ENCODE measurements at places on chromosomes 12 and 14.

- no peak for DNase-seq
These were observed 9.2 kb upstream of the RAD52 start for GRCh38 chr12:958588-959123.

- no peak for DNase-seq
These were observed 768 bp downstream of the PTPN11 start for GRCh38 chr12:112419297-112420133.

- DNase-seq = no peak
These were observed 4.1 kb upstream of the KLRG1 start for GRCh38 chr12:8985213-8985754.

- DNase-seq = no peak
These were observed 21.5 kb upstream of the YARS2 start for GRCh38 chr12:32777159-32777558.

GRCh38 chr14:103563226-103563620 is 463 bp downstream of the COA8 start:
- no peak for DNase-seq

- no peak for DNase-seq
These were observed 33.0 kb downstream of the CKB start for GRCh38 chr14:103489621-103490020.

DNA sequence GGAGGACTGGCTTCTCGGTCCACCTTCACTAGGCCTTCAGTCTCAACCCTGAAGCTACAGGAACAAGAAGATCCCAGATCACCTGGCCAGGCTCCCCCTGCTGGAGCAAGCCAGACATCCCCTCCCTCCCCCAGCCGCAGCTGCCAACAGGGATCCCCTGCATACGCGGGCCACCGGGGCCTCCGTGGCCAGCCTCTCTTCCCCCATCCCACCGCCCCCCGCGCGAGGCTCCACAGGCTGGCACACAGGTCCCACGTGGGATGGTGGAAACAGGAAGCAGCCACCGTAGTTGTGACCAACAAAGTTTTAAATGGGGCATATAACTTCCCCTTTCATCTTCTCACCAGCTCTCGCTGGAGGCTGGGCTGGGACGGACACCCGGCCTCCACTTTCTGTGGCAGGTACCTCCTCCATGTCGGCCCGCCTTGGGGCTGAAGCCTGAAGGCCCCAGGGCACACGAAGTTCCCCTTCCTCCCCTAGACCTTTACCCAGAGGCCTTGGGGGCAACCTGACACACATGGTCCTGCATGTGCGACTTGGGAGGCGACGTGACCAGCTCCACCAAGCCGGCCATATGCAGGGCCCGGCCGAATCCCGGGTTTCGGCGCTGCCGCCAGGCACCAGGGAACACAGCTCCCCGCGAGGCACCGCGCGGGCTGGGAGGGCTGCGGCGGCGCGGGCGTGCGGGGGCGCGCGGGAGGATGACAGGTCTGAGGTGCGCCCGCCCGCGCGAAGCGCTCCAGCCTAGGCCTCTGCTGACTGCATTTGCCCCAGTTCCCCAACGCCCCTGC is 44.4 kb upstream of the PNMA1 start:
- no peak for DNase-seq

- DNase-seq = no peak
These were observed 144.9 kb downstream of the PDE3A start for GRCh38 chr12:20513189-20513588.

- DNase-seq = no peak
These were observed 1.9 kb downstream of the MYL6B start for GRCh38 chr12:56154246-56154771.

GRCh38 chr12:12392413-12392812 is 35.5 kb downstream of the BORCS5 start:
- no peak for DNase-seq

GRCh38 chr12:90226211-90226610 is 517.6 kb upstream of the ATP2B1 start:
- DNase-seq = no peak

GRCh38 chr14:95039259-95039992 is 117.9 kb downstream of the DICER1 start:
- DNase-seq = no peak

DNA sequence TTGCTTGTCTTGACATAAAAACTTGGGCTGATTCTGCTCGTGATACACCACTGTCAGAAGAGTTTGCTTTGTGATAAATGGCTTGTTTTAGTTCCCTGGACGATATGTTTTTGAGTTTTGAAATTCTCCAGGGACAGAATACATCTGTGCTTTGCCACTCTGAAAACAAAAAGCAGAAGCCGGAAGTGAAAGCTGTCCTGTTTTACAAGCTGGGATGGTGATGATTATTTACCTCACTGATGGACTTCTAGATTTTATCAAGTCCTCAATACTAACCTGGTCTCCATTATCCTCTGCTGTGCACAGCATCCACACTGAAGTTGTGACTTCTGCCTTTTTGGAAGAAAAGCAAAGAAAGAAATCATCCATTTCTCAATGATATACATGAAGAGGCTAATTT is 251.6 kb downstream of the TRHDE start:
- no peak for DNase-seq

GRCh38 chr12:50584135-50584534 is 79.3 kb downstream of the DIP2B start:
- no peak for DNase-seq

GRCh38 chr12:27460471-27460978 is 14.0 kb downstream of the SMCO2 start:
- no peak for DNase-seq

DNA sequence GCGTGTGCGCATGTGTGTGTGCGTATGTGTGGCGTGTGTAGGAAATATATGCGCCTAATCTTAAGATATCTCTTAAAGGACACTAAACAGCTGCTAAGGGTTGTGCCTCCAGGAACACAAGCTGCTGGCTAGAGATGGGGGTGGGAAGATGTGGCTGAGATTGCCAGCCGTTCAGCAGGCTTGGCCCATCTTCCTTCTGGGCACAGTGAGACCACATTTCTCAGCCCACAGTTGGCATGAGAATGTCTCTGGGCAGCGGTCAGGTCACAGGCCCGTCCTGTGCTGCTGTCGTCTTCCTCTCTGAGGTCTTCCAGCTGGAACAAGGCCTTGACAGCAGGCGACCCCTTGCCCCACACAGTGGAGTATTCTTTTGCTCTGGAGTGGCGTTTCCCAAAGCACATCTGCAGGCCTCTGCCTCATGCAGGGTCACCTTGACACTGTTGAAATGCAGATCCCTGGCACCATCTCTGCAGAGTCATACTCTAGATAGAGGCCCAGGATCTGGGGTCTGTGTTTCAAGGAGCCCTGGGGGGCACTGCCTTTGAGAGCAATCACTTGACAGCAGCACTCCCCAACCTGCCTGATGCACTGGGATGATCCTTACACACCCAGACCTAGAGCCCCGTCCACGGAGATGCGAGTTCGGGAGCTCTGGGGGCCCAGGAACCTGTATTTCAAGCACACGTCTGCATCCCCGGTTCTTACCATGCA is 335.5 kb upstream of the SFSWAP start:
- no peak for DNase-seq

GRCh38 chr14:61653507-61653906 is 41.8 kb upstream of the HIF1A start:
- no peak for DNase-seq

GRCh38 chr14:65769151-65769550 is 356.6 kb downstream of the FUT8 start:
- no peak for DNase-seq

GRCh38 chr12:92208613-92209121 is 63.0 kb upstream of the BTG1 start:
- DNase-seq = no peak

- no peak for DNase-seq
These were observed 11.0 kb downstream of the HNRNPC start for GRCh38 chr14:21258005-21258888.

GRCh38 chr12:34599530-34600513 is 577.5 kb downstream of the ALG10 start:
- DNase-seq = no peak

- no peak for DNase-seq
These were observed 164.7 kb downstream of the SUDS3 start for GRCh38 chr12:118541071-118541470.

GRCh38 chr12:23893611-23894010 is 55.9 kb downstream of the SOX5 start:
- no peak for DNase-seq

- DNase-seq = no peak
These were observed 78.8 kb downstream of the SEC23A start for GRCh38 chr14:39023939-39024871.

GRCh38 chr14:63941023-63941422 is 88.2 kb downstream of the SYNE2 start:
- DNase-seq = no peak

GRCh38 chr12:6327229-6328041 is 14.4 kb downstream of the TNFRSF1A start:
- DNase-seq = no peak

GRCh38 chr12:113664224-113664681 is 192.6 kb upstream of the LHX5 start:
- no peak for DNase-seq

- no peak for DNase-seq
These were observed 6.6 kb upstream of the PPM1A start for GRCh38 chr14:60242429-60242828.

GRCh38 chr14:81484120-81484519 is 49.5 kb downstream of the SEL1L start:
- DNase-seq = no peak

DNA sequence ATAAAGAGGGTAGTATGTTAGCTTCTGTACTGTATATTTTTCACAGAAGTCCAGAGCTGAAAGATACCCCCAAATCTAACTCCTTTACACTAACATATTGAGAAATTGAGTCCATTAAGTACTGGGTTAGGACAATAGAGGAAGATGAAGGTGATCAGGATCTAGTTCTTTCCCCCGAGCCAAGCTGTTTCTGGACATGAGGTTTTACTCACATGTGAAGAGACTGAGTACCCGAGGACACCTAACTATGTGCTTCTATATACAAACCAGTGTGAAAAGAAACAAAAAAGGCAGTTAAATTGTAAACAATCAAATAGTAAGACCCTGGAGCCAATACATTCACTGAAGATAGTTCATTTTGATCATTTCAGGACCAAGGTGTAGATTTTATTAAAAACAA is 3.8 kb upstream of the TRHDE start:
- no peak for DNase-seq

- no peak for DNase-seq
These were observed 1359.6 kb downstream of the FSCB start for GRCh38 chr14:43147485-43147884.

DNA sequence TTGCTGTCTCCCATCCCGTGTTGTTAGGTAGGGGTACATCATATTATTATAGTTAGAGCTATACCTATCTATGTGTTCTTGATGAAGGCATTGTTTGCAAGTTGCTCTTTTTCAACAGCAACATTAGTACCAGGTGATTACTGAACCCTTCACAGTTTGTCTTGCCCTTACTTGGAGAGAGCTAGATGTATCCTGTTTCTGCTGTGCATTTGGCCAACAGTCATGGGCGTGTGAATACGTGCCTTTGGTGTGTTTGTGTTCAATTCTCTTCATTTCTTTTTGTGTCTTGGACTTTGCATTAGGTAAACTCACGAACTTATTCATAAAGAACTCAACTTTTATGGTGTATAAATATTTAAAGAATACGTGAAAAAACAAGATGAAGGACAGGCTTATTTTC is 14.3 kb downstream of the ARF6 start:
- DNase-seq = no peak

DNA sequence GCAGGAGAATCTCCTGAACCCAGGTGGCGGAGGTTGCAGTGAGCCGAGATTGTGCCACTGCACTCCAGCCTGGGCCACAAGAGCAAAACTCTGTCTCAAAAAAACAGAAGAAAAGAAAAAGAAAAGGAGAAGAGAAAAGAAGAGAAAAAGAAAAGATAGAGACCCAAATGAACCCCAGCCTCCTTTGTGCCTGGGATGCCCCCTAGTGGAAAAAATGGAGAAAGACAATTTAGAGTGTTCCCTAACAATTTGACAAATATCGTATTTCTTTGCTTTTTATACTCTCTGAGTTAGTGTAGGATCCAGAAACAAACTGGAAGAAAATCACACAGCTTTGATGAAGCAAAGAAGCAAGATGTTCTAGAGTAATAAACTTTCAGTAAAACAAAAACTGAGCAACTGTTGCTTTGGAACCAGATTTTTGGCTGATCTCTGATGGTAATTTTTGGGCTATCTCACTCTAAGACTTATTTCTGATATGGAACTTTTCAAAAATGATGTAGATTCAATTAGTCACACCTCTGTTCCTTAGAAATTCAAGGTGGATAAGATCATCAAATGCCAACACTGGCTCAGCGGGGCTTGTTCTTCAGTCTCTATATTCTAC is 18.6 kb upstream of the PRKAB1 start:
- DNase-seq = peak; percentile 36

- DNase-seq = no peak
These were observed 163.3 kb upstream of the NTF3 start for GRCh38 chr12:5268424-5269210.

DNA sequence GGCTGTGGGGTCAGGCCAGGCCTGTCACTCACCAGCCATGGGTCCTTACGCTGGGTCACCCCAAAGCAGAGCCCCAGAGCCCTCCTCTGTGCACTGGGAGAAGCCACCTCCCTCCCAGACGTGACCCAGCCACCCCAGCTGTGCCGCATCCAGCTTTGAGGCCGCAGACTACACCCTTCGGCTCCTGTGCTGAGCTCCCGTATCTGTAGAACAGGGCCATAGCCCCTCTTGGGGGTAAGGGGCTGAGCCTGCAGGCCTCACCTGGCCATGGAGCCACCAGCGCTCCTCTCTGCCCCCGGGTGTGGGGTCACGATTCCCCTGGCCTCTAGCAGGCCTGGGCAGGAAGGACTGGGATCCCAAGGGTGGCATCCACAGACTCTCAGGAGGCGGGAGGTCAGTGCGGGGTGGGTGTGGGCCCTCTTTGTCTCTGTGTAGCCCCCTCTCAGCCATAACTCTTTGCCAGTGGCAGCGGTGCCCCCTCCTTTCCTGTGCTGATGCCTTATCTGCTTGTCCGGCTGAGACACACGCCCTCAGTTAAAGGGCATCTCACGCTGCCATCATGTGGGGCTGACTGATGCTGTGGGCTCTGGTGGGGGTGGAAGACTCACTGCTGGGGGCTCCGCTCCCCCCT is 16.3 kb downstream of the ASPG start:
- no peak for DNase-seq

DNA sequence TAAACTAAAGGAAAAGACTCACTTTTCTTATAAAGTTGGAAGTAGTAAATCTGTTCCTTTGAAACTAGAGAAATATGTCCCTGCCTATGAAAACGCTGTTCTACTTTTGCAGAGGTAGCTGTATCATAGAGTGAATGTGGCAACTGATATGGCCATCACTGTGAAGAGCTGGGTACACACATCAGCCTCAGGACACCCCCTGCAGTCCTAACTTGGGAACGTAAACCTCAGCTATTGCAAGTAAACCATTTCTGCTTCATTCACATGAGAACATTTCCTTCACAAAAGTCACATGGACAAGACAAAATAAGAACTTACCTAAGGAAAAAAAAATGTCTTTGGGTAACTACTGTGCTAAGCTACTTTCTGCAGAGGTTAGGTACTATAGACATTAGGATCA is 233.3 kb upstream of the PPFIA2 start:
- DNase-seq = no peak

- no peak for DNase-seq
These were observed 106.6 kb downstream of the GLT1D1 start for GRCh38 chr12:128959901-128960300.

Measured in GM12892 (cell line).